ENCODE measurements at places on chromosomes 7 and 10.

GRCh38 chr7:73645643-73646174 lies 21.4 kb upstream of the MLXIPL start:
- DNase-seq: no peak

DNA sequence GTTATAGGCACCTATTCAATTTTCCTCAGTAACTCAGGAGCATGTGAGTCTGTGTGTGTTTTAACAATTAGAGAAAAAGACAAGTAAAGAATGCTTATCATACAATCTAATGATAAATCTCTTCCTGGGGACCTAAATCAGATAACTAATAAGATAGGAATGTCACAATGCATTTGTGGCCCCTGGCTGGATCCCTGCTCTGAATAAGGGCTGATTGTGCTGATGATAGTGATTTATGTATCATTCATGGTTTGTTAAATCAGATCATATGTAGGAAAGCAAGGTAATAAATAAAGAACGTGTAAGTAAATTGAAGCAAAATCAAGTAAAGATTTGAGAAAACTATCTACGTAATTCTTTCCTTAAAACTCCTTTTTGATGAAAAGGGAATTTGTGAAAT lies 145.9 kb downstream of the C7orf25 start:
- no peak for DNase-seq

DNA sequence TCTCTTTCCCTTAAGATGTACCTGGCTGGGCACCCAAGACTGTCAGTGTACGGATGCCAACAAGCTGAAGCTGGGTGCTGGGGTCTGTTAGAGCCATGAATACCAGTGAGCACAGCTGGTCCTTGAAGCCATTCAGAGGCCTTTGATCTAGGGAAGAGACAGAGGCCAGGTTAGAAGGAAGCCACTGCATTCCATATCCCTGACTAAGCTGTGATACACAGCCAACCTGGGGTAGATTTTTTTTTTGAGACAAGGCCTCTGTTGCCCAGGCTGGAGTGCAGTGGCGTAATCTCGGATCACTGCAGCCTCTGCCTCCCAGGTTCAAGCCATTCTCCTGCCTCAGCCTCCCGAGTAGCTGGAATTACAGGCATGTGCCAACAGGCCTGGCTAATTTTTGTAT lies 20.8 kb downstream of the ZDHHC16 start:
- no peak for DNase-seq

DNA sequence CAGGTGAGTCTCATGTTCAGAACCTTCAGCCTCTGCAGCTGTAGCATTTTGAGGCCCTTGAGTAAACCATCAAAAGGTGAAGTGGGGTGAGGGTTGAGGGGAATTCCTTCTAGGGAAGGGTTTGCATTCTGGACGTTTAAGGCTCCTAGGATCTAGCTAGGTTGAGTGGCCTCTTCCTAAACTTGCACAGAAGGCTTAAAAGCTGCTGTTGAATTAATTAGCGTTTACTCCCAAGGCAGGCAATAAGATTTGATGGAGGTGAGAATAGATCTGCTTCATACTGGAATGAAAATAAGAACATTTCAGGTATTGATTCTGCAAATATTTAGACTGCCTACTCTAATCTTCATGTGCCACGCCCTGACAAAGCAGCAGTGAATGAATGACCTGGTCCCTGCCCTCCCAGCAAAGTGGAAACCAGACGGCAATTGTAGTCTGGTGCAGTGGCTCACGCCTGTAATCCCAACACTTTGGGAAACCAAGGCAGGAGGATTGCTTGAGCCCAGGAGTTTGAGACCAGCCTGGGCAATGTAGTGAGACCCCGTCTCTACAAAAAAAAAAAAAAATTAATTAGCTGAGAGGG lies 11.4 kb upstream of the KPNA7 start:
- no peak for DNase-seq

- DNase-seq: no peak
These were observed 1148.5 kb upstream of the AUTS2 start for GRCh38 chr7:68449816-68450215.

DNA sequence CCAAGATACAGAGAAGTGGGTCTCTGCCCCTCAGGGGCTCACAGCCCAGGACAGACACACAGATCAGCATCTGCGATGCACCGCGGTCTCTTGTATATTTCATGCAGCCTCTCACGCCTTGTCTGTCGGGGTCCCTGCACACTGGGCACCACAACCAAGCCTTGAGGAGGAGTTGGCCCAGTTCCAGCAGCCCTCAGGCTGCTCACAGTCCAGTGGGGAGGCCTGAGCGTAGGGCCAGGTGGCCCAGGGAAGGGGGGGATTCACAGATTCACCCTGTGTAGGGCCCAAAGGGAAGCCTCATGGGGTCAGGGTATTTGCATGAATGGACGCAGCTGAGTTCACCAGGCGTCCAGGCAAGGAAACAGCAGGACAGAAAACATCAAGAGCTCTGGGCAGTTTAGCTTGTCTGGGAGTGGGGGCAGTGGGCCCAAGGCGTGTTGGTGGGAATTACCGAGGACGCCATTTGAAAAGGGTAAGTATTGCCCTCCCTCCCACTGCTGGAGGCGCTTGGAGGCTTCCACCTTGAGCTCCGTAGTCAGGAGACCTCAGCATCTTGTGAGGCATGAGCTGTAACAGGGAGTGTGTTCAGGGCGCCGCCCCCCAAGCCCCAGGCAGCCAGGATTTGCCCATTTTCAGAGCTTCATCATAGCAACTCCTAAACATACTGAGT lies 129.1 kb upstream of the CHST15 start:
- DNase-seq: no peak
